Fibroblast of skin of left quadriceps (primary cell): ENCODE measurements at places on chromosomes 4 and X.
A peak's percentile ranks its signal among the peaks of the same experiment; 100 is the strongest.

- DNase-seq = peak; percentile 86
These were observed 17.1 kb upstream of the ARHGAP10 start for GRCh38 chr4:147714575-147715401.

DNA sequence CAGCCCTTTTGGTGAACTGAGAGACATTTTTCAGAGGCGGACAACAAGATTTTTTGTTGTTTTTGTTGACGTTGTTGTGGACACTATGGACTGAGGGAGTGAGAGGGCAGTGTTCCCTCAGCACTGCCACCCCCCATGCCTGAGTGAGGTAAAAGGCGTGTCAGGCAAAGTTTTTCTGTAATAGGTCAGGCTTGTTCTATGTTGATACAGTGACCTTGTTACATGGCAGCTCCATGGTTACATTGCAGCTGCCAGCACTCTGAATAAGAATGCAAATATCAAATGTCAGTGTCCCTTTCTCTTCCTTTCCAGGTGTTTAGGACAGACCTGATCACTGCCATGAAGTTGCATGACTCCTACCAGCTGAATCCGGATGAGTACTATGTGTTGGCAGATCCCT is 36.6 kb downstream of the JADE1 start:
- DNase-seq = no peak

DNA sequence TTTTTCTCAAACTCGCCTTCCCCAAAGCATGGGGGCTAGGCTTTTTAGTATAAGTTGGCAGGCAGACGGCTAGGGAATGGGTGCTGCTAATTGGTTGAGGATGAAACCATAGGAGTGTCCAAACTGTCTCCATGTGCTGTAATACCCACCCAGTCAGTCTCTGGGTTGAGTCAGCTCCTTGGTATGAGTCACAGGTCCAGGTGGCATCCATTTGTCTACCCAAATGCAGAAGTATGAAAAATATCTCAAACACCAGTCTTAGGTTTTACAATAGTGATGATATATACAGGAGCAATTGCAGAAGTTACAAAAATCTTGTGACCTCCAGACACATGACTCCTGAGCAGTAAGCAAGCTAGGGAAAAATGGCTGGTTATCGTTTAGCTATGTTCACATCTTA is 27.4 kb upstream of the CCSER1 start:
- DNase-seq = no peak

- DNase-seq = no peak
These were observed 73.7 kb upstream of the SLC25A43 start for GRCh38 chrX:119325456-119325855.

DNA sequence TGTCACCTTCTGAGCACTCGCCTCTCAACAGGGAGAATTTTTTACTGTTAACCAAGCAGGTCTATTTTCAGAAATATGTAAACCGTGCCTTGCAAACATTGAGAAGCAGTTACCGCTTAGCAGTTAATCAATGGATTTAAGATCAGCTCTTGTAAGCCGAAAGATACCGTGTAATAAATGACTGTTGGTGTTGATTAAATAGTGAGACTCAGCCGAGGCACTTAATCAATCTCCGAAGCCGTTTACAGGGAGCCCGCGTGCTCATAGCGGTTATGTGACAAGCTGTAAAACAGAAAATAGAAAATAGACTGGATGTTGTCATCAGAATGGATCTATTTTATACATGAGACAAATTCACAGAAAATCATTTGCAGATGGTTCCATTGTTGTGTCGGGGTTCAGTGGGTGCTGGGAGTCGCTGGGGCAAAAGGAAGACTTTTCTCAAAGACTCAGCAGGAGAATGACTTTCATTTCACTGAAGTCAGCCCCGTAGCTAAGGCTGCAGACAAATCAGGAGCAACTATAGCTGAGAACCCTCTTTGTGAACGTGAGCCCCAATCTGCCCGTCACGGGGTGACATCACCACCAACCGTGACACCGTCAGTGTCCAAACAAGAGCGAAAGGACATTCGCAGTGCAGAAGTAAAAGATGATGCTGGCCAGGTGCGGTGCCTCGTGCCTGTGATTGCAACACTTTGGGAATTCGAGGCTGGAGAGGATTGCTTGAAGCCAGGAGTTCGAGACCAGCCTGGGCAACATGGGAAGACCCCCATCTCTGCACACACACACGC is 275.3 kb downstream of the CRLF2 start:
- DNase-seq = no peak

- no peak for DNase-seq
These were observed 9.0 kb downstream of the ACOX3 start for GRCh38 chr4:8431553-8431952.

DNA sequence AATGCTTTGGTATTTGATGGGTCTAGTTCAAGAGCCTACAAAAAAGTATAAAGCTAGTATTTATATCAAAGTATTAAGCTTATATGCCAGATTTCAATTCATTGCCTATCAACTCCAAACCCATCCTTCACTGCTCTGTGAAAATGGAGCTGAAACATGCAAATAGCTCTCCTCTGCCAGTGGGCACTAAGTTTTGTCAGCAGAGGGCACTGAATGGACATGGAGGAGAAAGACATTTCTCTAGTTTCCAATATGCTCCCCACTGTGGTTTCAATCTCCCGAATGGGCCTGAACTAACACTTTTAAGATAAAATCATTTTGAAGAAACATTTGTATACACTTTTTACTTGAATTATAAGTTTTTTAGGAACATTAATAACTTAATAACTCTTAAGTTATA is 12.4 kb downstream of the PPID start:
- DNase-seq = no peak

GRCh38 chrX:96707804-96708203 is 23.2 kb downstream of the DIAPH2 start:
- no peak for DNase-seq

DNA sequence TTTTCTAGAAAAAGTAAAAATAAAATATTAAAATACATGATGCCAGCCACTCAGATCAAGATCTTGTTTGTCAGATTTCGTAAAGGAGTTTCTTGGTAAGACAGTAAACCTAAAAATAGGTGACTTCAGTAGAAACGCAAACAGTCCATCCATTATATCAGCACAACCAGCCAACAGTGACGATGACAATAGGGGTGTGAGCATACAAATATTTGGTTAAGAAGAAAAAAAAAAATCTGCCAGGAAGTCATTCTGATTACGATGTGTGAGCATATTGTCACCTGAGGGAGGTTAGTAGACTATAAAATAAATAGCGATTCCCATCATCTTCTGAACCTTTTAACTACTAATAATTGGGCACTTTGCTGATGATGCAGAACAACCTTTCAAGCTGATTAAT is 37.6 kb downstream of the SLC7A11 start:
- DNase-seq = no peak

DNA sequence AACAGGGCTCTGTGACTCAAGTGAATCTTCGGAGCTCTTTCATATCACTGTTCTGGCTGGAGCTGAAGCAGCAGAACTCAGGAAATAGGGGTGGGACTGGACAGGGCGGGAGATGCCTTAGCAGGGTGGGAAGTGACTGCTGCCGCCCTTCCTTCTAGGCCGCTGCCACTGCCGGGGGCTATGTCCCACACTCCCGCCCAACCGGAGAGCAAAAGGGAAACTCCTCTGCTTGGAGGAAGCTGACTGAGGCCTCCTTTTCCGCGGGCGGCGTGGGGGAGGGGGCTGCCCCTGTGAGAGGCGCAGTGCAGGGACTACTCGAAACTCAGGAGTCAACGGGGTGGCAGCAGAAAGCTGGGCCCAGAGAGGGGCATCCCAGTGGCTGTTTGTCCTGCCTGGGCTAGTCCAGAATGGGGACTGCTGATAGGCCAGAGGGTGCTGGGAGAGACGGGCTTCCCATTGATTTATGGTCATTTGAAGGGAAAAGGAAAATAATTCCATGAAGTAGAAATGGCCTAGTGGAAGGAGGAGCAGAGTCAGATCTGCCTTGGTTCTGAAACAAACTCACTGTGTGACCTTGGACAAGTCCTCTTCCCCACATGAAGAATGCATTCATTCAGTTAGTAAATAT is 36.9 kb downstream of the STARD8 start:
- no peak for DNase-seq

GRCh38 chrX:102515975-102516941 is at the start of gene TMSB15A:
Gene TMSB15A (minus strand): TSS chrX:102516739.
- peak; percentile 26 for DNase-seq

DNA sequence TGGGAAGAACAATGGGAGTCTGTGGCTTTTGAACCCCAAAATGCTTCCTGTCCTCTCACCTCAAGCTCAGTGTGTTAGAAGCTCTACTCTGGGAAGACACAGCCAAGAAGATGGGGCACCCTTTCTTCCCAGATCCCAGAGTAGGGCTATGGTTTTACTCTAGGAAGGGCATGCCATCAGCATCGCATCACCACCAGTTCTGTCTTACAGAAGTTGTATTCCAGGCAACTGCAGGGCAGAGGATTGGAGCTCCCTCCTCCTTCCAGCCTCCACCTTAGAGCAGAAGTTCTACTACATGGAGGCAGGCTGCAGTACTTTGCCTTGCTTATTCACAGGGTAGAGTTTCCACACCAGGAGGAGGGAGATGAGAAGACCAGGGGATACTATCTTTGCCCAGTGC is 18.1 kb upstream of the ZFX start:
- DNase-seq = no peak

DNA sequence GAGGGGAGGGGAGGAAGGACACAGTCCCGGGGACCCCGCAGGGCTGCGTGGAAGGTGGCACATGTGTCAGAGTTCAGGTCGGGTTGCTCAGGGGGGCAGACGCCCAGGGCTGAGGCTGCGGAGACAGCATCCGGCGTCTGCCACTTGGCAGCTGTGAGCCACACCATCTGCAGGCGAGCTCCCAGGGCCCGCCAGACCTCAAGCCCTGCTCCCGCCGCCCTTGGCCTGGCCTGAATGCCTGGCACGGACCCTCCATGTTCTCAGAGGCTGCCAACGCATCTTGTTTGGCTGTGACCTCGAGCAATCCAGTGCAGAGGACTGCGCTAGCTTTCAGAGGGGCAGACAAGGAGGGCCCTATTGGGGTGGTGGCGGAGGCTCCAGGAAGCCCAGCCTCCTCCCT is 5.1 kb downstream of the BGN start:
- no peak for DNase-seq

- DNase-seq = no peak
These were observed 6.3 kb downstream of the GPR143 start for GRCh38 chrX:9759337-9759736.

GRCh38 chr4:175499735-175500352 is 312.2 kb downstream of the GPM6A start:
- DNase-seq = no peak

DNA sequence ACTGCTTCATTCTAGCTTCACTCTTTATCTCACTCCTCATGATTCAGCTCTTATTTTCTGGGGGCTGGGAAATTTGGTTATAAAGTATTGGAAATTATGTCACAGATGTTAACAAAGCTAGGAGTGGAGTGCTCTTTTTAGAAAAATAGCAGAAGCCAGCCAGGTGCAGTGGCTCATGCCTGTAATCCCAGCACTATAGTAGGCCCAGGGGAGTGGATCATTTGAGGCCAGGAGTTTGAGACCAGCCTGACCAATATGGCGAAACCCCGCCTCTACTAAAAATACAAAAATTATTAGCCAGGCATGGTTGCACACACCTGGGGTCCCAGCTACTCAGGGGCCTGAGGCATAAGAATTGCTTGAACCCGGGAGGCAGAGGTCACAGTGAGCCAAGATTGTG is 97.2 kb upstream of the GUCY1A1 start:
- no peak for DNase-seq

- no peak for DNase-seq
These were observed 74.1 kb downstream of the TAB3 start for GRCh38 chrX:30814978-30815377.

GRCh38 chr4:118803253-118803652 is 32.7 kb downstream of the SEC24D start:
- DNase-seq = no peak

DNA sequence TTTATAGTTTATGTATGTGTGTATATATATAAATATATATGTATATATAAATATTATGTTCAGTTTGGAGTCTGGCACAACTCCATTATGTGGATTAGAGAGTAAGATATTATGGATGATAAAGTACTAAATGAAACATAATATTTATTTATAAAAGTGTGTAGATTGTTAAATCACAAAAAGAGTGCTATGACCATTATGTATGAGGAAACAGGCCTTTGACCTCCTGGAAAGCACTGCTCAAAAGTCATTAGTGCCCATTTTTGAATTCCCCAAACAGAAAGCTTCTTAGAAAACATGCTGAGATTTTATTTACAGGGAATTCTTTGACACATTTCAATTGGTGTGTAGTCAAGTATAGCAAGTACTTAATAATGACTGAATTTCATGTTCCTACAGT is 391.2 kb downstream of the UNC5C start:
- no peak for DNase-seq

DNA sequence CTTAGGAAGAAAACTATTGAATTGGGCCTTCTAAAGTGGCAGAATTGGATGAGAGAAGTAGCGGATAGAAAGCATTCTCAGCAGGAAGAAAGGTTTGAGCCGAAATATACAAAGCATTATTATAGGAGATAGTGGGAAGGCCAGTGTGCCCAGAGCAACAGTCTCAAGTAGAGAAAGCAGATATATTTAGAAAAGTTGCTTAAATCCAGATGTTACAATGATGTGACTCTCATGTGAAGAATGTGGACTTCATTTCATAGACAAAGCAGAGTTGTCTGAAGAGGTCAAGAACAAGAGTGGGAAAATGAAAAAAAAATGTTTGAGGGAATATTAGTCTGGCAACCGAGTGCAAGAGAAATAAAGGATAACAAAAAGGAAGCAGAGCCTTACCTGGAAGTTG is 66.9 kb downstream of the SYNPO2 start:
- peak; percentile 75 for DNase-seq

- DNase-seq = no peak
These were observed 47.4 kb downstream of the SMIM14 start for GRCh38 chr4:39591290-39591689.

DNA sequence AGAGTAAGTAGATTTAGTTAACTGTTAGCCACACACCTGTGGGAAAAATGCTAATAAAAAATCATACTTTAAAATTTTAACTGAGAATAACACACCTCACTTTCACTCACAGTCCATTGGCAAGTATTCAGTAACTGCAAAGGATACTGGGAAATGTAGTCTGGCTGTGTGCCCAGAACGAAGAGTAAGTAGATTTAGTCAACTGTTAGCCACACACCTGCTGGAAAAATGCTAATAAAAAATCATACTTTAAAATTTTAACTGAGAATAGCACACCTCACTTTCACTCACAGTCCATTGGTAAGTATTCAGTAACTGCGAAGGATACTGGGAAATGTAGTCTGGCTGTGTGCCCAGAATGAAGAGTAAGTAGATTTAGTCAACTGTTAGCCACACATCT is 178.4 kb upstream of the NWD2 start:
- no peak for DNase-seq

DNA sequence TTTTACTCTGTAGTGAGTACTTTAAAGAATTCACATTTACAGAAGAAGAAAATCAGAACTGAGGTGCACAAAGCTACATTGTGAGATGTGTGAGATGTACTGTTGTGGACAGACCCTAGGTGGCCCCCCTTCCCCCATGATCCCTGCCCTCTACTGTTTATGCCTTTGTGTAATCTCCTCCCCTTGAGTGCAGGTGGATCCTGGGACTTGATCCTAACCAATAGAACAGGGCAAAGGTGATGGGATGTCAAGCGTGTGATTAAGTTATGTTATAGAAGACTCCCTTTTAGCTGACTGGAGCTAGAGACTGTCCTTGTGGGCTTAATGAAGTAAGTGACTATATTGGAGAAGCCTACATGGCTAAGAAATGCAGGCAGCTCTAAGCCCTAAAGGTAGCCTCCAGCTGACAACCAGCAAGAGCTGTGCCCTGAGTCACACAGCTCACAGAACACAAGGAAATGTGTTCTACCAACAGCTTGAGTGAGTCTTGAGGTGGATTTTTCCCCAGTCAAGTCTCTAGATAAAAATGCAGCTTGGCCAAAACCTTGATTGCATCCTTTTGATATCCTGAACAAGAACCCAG is 225.2 kb upstream of the LEF1 start:
- no peak for DNase-seq

- no peak for DNase-seq
These were observed 128.2 kb downstream of the CPEB2 start for GRCh38 chr4:15130441-15130840.
